ACHN (cell line): ENCODE measurements at places on chromosomes 1 and 21.
A peak's percentile ranks its signal among the peaks of the same experiment; 100 is the strongest.

GRCh38 chr21:37273440-37273839, 6.3 kb upstream of the VPS26C start:
- DNase-seq: no peak

- no peak for DNase-seq
Measured at GRCh38 chr1:30765556-30766434, 8.2 kb upstream of the LAPTM5 start.

GRCh38 chr1:29240400-29240837, 4.1 kb downstream of the PTPRU start:
- no peak for DNase-seq

DNA sequence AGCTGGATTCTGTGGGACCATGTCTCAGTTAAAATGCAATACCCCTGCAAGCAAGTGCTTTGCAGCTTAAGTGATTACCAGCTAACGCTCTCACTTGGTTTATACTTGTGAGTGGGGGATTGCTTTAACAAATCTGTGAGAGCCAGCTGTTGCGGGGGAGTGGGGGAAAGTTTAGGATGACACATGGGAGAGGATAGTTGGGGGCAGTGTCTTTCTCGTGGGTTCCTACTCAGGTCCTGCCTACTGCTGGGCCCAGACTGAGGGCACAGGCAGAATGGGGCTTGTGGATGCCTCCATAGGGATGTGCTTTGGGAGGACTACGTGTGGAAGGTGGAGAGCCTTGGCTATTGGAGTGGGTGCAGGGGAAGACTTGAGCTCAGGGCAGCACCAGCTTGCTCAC, 60.1 kb downstream of the ELK4 start:
- DNase-seq: no peak

DNA sequence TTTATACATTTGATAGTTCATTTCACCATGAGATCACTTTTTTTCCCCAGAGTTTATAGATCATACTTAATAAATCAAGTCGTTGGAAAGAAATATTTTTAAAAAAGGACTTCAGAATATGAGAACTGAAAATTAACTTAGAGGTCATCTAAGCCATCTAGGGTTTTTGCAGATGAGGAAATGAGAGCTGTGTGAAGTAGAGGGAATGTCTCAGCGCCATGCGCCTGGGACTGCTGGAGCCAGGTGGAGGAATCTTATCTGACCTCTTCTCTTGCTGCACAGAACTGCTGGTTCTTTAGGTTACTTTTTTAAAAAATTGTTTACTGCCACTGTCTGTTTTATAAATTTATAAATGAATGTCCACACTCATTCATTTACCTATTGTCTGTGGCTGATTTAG, 11.5 kb downstream of the SH3BGR start:
- DNase-seq: no peak

DNA sequence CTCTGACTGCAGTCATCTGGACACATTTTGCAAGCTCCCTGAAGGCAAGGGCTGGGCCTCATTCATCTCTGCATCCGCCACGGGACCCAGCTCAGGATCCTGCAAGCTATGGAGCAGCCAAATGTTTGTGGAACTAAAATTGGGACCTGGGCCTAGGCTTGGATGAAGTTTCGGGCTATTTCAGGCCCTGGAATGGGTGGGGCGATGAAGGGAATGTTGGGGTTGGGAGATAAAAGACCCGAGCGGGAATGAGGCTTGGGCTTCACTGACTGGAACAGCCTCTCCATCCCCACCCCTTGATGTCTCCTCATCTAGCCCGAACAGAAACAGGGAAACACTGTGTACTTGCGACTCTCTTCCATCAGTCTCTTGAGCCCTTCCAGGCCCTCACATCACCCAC, 7.3 kb upstream of the AHCYL1 start:
- DNase-seq: no peak

DNA sequence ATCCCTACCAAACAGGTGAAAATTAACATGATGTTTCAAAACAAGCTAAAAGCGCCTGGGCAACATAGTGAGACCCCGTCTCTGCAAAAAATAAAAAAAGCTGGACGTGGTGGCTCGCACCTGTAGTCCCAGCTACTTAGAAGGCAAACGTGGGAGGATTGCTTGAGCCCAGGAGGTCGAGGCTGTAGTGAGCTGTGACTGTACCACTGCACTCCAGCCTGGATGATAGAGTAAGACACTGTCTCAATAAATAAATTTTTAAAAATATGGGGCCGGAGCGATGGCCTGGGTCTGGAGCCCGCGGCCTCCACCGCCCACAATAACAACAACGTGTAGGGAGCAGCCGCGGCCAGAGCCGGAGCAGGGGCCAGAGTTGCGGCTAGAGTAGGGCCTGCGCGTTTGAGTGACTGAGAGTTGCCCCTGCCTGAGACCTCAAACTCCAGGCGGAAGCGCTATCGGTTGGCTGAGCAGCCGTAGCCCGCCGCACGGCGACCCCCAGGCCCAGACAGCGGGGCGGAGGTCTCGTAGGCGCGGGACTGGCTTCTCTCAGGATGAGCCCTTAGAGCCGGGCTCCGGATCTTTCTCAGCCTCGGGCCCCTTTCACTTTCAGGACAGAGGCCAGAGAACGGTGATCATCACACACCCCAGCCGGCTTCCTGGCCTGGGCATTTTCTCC, 41.4 kb downstream of the ZMYM1 start:
- no peak for DNase-seq

GRCh38 chr1:185894791-185895190, 160.6 kb downstream of the HMCN1 start:
- no peak for DNase-seq

DNA sequence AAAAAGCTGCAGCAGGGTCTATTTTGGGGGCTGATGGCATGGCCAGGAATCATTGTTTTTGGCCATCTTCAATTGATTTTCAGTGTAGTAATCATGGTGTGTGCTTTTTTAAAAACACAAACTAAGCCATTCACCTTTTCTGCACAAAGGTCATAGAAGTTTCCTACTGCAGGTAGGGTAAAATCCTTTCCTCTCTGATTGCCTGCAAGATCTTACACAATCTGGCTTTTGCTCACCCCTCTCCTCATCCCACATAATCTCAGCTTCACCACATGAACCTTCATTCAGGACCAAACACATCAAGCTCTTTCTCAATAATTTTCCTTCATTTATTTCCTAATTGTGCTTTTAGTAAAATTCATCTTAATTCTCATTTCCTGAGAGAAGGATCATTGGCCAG, 38.3 kb upstream of the GBP5 start:
- DNase-seq: no peak

DNA sequence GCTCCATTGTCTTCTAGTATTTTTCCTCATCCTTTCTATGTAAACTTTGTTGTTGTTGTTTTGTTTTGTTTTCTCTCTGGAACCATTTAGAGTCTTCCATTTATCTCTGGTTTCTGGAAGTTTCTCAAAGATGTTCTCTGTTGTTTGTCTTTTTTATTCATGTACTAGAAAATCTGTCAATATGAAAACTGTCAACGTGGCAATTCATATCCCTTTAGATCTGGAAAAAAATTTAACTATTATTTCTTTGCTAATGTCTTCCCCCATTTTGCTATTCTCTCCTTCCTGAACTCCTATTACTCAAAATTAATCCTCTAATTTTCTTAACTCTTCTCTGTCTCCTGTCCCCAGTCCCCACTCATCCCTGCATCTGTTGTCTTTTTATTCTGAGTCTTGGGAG, 55.9 kb upstream of the LRRN2 start:
- no peak for DNase-seq

GRCh38 chr1:151165281-151165737, 393 bp downstream of the LYSMD1 start:
- DNase-seq: peak; percentile 44

- DNase-seq: peak; percentile 96
Measured at GRCh38 chr1:94045465-94046056, 75.4 kb downstream of the ABCA4 start.

DNA sequence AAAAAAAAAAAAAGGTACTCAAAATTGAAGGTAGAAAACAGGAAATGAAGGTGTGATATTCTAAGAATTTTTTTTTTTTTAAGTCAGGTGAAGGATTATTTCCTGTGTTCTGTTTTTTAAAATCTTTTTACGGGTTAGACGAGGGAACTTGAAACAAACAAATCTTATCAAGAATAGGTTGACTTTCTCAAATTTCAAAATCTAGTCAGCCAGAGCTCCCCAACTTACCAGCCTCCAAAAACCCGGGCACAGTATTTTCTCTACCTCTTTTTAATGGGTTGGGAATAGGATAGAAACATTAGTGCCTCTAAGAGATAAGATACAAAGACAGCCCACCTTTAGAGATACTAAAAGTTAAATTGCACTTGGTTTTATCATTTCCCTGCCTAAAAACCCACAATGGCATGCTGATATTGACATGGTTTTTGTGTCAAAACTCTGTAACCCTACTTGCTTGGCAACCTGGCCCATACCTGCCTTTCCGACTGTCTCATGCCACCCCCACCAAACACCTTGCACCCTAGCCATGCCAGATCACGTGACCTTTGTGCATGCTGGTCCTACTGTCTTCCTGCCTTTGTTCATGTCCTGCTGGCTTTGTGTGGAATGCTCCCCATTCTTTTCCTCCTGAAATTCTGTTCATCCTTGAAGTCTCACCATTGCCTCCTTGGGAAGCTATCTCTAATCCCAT, 4.2 kb downstream of the RCAN3 start:
- no peak for DNase-seq

- no peak for DNase-seq
Measured at GRCh38 chr1:95089650-95090287, 17.0 kb upstream of the ALG14 start.

DNA sequence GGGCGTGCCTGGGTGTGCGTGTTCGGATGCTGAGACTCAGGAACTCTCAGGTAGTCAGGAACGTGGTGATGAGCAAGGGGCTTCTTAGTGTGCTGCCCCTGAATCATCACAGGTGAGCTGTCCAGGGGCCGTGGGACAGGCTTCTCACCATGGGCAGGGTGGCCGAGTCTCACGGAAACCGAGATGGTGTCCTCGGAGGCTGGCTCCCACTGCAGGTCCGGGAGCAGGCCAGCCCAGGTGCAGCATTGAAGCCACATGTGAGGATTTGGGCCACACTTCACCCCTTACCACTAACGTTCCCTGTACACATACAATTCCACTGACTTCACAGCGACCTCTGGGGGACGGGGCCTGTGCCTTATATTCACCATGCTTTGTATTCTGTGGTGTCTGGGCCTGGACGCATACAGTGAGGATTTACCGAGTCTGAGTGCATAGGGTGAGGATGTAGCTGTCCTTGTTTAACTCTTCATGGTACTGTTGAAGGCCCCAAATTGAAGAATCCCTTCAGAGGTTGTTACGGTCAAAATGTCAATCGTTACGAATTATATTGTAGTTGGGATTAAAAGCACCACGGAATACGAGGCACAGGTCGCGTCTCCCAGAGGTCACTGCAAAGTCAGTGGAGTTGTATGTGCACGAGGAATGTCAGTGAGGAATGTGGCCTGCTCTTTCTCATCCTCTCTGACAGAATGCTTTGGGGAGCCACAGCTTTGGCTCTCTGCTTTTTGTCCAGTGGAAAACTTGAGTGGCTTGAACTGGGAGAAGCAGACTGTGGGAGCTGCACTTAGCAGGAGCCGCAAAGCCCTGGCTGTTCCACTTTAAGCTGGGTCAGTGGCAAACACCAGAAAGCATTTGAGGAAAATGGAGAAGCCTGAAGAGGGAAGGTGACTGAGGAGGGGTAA, 95.3 kb downstream of the MTR start:
- no peak for DNase-seq

DNA sequence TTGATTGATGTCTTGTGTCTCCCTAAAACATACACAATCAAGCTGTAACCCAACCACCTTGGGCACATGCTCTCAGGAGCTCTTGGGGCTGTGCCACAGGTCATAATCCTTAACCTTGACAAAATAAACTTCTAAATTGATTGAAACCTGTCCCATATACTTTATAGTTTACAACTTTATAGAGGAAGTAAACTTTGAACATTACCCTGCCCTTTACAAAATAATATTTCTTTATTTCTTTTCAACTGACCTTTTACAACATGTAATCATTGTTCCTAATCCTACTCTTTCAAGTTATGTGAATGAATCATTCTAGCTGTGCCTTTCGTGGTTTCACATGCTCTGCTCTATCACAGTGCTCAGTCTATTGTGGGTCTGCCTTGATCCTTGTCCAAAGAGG, 118.3 kb upstream of the ATP1A1 start:
- peak; percentile 2 for DNase-seq

DNA sequence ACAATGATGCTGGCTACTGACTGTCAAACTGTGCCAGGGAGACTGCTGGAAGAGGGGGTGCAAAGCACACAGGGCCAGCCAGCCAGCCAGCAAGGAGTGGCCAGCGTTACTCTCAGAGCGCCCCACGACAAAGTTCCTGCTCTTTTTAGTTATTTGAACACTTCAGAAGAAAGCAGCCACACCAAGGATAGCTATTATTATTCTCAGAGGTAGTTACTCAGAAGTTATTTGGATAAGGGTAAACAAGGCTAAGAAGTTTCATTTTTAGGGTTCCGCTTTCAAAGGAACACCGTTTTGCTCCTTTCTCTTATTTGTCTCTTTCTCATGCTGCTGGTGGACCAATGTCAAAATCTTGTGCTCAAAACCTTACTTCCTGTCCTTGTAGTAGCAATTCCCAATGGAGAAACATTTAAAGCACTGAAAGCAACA, 59.9 kb downstream of the VANGL2 start:
- no peak for DNase-seq

GRCh38 chr1:211501711-211502400, 9.9 kb upstream of the RD3 start:
- DNase-seq: no peak

GRCh38 chr21:38716942-38717341, 88.8 kb upstream of the ETS2 start:
- DNase-seq: no peak

- peak; percentile 60 for DNase-seq
Measured at GRCh38 chr1:33327587-33328325, 6.9 kb upstream of the A3GALT2 start.
